Stimulated activated CD8-positive, alpha-beta memory T cell treated with anti-CD3 and anti-CD28 coated beads, Interleukin-15, amount 100 ng/mL, for 4 hours (primary cell): ENCODE measurements at places on chromosomes 5 and 9.

- DNase-seq = no peak
Measured at GRCh38 chr5:76514713-76515112, 108.5 kb downstream of the F2RL2 start.

DNA sequence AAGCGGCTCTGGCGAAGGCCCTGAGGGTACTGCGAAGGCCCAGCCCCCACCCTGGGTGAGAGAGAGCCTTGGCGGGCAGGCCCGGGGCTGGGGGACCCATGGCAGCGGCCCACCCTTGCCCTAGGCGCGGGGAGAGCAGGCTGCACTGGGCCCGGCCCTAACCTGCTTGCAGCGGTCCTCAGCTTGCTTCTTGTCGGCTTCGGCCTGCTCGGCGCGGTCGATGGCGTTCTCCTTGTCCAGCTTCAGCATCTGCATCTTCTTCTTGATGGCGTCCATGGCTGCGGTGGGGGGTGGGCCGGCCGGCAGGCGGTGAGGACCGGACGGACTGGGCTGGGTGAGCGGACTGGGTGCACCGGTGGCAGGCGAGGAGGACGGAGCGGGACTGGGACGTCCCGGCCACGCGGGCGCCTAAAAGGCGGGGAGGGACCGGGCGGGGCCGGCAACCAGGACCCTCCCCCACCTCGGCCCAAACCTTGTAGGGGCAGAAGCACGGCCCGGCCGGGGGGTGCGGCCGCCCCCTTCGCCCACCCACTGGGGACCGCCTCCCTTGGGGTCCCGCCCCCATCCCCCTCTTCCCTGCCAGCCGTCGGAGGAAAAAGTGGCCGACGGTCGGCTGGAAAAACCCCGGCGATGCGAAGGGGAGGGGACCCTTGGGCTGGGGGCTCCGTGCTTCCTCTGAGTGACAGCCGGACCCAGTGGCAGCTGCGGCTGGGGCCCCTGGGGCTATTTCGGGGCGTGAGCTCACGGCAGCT is at the start of gene TPM2:
Gene TPM2 (minus strand): TSS at position 384 of the 752 bp plus-strand sequence. CDS start 108 bp downstream, at position 276.
- no peak for DNase-seq

DNA sequence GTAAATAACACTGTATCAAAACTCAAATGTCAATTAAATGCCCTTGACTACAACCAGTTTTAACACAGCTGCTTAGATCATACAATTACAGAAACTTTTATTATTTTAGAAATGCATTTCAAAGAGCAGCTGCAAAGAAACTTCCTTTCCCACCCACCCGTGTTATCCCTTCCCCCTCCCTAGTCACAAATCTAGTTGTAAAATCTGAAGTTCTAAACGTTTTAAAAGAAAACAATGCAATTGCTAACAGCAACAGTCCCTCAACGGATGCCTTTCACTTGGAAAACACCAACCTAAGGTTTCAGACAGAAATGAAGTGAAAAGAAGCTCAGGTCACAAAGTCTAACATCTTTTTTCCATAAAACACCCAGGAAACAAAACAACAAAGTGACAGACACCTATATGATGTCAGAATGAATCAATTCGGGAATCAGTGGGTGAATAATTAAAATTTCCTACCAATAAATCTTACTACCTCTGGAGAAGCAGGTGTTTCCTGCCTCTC is 100.3 kb downstream of the FBXW11 start:
- no peak for DNase-seq

GRCh38 chr9:9719373-9720112 is 893.3 kb downstream of the PTPRD start:
- DNase-seq = no peak

- no peak for DNase-seq
Measured at GRCh38 chr5:173759691-173760090, 128.5 kb upstream of the CPEB4 start.

DNA sequence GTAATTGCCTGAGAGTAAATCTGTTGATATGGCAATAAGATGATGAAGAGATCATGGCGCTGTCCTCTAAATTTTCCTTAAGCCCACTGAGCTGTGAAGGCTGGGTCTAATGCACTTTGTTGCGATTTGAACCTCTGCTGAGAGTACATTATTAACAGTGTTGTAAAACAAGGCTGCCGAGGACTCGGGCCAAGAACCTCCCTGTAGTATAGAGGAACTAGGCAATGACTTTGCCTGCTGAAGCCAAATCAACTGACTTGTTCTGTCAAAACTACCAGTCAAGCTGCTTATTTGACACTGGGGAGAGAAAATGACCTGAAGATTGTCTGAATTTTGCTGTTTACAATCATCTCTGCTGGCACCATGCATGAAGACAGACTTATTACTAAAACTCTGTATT is 1154.7 kb downstream of the DTWD2 start:
- DNase-seq = no peak

- DNase-seq = no peak
Measured at GRCh38 chr5:16384222-16384621, 81.4 kb downstream of the ZNF622 start.

- DNase-seq = no peak
Measured at GRCh38 chr5:73314395-73315257, 134.0 kb downstream of the FOXD1 start.

DNA sequence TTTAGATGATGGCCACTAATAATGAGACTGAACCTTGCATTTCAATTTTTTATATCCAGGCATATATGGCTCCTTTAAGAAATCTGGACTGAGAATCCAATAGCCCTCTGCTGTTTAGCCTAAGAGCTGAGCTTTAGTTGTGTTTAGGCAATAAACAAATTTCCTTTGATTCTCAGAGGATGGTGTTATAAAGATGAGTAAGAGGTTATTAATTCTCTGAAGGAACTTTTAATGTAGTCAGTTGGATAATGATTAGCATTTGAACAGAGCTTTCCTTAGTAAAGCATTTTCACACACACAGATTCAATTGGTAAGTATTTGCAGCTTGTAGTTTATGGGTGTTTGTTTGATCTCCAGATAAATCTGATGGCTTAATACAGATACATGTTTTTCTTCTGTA is 149.6 kb downstream of the PRR16 start:
- no peak for DNase-seq

GRCh38 chr5:100800562-100800961 is 102.5 kb downstream of the ST8SIA4 start:
- DNase-seq = no peak

DNA sequence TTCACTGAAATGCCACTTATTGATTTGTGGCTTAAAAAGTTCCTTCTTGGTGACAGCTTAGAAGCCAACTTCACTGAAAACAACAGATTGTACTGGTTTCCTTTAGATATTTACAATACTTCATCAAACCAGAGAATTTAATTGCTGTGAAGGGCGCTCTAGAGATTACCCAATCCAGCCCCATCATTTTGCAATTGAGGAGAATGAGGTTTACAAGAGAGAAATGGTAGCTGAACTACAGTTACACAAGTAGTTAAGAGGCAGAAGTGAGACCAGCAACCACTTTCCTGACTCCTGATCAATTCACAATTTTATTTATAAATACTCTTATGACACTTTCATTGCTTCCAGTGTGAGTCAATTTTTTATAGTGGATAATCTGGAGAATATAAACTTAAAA is 103.5 kb upstream of the APC start:
- no peak for DNase-seq

DNA sequence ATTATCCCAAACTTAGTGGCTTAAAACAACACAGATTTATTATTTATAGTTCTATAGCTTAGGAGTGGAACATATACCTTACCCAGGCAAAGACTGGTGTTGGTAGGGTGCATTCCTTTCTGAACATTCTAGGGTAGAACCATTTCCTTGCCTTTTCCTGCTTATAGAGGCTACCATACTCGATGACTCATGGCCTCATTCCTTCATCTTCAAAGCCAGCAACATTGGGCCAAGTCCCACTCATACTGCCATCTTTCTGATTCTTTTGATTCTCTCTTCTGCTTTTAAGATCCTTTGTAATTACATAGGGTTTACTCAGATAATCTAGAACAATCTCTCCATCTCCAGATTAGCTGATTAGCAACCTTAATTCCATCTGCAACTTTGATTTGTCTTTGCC is 452.7 kb upstream of the KLF4 start:
- DNase-seq = no peak

DNA sequence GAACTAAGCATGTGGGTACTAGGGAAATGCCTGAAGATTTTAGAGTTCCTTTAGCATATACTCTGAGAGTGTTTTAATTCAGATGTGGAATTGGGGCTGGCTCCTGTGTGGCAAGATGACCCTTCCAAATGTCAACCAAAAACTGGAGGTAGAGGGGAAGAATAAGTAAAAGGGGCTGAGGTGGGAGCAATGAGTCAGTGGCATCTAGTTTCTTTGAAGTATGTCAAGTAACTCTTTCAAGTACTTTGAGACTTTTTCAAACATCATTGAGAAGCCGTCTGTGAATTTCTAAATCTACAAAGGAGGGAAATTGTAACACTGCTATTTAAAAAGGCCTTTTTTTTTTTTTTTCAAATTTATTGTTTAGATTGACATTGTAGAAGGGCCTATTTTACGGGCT is 184.4 kb downstream of the MAN2A1 start:
- DNase-seq = no peak

DNA sequence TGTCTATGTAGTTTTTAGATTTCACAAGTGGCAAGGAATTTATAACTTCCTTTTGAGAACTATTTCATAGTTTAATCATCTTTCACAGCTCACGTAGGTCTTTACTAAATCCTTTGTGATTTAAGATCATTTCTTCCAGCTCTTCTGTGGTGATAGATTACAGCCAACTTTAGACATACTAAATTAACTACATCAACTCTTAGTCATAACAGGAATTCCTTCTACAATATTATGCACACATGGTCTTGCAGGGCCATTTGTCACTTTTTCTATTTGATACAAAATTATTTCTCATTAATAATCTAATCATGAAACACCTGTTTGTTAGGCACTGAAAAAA is 208.4 kb downstream of the PDE4D start:
- no peak for DNase-seq

- DNase-seq = no peak
Measured at GRCh38 chr5:82446809-82447208, 168.7 kb upstream of the RPS23 start.

DNA sequence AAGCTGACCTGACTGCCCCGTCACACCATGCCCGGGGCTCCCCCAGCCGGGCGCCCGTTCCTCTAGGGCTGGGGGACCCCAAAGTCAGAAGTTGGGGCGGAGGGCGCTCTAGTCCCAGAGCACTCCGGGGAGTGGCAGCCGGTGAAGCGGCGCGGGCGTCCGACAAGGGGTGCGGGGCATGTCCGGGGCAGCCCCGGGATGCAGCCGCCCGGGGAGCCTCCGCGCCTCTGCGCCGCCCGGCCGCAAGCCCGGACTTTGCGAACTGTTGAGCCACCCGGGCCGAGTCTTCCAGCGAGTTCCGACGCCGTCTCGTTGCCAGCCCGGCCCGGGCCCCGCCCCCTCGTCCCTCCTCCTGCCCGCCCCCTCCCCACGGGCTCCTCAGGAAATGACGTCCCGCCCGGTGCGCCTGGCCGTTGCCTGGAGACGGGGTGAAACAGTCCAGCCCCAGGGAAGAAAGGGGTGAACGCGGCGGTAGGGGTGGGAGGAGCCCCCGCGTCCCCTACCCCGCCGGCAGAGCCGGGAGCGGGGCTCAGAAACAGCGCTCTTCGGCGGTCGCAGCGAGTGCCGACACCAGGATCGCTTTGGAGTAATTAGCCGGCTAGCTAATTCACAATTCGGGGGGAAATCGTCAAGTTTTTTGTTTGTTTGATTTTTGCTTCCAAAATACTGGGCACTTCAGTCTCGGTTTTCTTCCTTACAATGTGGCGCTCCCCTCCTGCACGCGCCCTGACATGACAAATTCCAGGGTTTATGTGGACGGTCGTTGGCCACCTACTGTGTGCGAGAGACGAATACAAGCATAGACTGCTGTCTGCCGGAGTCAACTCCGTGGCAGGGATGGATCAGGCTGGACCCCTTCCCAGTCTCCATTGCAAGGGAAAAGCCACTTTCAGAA is at the start of gene WHRN:
Gene WHRN (minus strand): TSS at position 287 of the 895 bp plus-strand sequence. CDS start 672 bp downstream, outside the sequence.
- DNase-seq = peak; percentile 82

- no peak for DNase-seq
Measured at GRCh38 chr5:74206579-74207550, 433.7 kb downstream of the ENC1 start.

- no peak for DNase-seq
Measured at GRCh38 chr9:69317081-69317480, 7.9 kb upstream of the ENTREP1 start.

DNA sequence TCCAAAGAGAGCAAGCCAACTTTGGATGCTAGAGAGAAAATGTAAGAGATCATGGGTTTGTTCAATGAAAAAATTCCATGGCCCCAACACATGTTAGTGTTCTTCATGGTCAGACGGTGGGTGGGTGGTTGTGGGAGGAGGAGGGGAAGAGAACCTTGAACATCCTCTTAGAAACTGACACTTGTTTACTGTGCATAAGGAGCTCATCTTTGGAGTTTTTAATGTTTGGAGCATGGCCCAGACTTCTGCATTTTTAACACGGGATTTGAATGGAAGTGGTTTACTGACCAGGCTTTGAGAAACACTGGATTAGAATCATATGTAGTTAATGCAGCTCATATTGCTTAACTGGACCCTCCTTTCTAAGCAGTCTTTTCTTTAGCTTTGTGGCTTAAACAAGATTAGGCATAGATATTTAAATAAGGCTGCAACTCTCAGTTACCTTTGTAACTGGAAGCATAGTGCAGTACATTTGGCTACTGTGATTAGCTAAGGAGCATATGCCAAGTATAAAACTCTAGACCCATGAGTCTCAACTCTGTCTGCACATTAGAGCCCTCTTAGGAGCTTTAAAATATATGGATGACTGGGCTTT is 60.1 kb downstream of the FOCAD start:
- no peak for DNase-seq

DNA sequence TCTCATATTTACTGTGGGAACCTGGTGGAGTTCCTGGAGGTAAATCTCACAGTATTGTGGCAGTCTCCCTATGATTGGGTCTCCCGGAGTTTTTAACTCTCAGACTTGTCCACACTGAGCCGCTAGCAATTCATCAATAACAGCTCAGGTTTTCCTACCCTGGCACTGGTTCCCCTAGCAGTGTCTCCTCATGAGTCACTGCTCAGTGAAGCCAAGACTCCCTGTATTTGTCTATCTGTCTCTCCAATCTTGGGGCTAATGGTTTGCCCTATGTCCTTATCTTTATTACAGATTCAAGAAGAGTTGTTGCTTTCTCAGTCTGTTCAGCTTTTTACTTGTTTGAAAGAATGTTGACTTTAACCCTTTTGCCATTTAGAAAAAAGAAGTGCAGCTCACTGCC is 176.7 kb upstream of the FGF10 start:
- no peak for DNase-seq

- no peak for DNase-seq
Measured at GRCh38 chr5:79241535-79241979, 5.6 kb downstream of the JMY start.

GRCh38 chr5:172640139-172640538 is 924 bp upstream of the NEURL1B start:
- DNase-seq = no peak
